Activated CD8-positive, alpha-beta memory T cell treated with anti-CD3 and anti-CD28 coated beads, Interleukin-2, amount 50 U/mL, for 48 hours (primary cell): ENCODE measurements at places on chromosomes 2 and 18.

- DNase-seq: no peak
Observed at GRCh38 chr2:38534746-38535403, 67.9 kb downstream of the HNRNPLL start.

GRCh38 chr2:233210843-233211547 is 40.5 kb upstream of the ATG16L1 start:
- DNase-seq: no peak

GRCh38 chr2:201904538-201905420 is 98.4 kb downstream of the CDK15 start:
- DNase-seq: no peak

DNA sequence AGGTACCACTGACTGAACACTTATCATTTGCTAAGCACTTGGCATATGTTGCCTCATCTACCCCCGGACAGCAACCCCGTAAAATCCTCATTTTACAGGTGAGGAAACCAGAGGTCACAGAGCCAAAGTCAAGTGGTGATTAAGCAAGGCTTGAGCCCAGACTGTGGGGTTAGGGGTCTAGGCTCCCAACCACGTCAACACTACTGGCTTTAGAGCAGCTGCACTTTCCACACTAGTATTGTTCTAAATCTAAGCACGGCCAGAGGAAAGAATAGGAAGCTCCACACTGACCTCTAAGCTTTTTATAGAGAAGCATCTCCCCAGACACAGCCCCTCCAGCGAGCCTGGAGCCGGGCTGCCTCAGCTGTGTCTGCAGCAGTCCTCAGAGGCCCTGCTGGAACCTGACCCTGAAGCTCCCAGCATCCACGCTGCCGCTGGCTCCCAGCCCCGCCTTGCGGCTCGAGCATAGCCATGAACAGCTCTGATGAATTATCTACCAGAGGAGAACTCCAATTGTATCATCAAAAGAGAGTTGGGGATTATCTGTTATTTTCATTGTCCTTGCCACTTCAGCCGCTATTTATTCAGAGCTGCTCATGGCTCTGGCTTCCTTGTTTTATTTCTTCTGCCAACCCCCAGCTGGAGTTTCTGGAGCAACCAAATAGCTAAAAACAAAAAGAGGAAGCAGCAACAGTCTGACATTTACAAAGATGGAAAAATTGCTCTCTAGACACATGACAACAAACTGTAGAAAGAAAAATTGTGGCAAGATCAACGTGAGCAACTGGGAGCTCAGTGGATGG is 62.2 kb upstream of the RTN4 start:
- no peak for DNase-seq

- DNase-seq: no peak
Observed at GRCh38 chr2:207854484-207855440, 85.1 kb upstream of the FZD5 start.

- DNase-seq: no peak
Observed at GRCh38 chr18:34772887-34773286, 62.8 kb downstream of the DTNA start.

DNA sequence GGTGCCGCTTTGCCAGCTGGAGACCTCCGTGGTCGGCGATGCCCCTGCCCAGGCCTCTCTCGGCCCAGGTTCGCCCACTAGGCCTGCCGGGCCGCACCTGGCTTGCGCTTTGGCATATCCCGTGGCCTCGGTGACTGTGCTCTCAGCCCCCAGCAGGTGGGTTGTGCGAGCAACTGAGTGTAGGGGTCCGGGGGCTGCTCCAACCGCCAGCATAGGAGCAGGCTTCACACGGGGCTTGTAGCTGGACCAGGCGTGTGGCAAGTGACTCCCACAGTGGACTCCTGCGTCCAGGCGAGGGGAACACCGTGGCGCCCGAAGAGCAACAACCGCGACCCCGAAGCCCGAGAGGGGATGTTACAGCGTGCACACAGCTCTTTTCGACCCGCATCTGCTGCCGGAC is 9.7 kb downstream of the TRAPPC12 start:
- DNase-seq: no peak

GRCh38 chr2:217932803-217933616 is 69.8 kb downstream of the TNS1 start:
- no peak for DNase-seq

DNA sequence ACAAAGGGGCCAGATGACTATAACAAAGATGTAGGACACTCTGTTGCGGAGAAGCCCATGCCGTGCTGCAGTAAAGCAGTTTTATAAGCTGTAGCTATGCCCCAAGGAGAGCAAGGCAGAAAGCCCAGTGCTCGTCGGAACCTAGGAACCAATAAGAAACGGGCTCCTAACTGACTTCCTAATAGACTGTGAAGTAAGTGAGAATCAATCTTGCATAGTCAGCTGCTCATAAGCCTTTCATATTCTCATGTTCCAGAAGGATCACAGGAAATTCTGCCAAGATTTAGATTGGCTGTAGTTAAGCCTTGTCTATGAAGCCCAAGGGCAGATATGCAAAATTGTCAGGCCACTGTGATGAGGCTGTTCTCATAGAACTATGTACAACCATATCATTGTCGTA is 98.4 kb downstream of the RTTN start:
- DNase-seq: no peak
